ENCODE measurements at places on chromosomes 7 and 10.

DNA sequence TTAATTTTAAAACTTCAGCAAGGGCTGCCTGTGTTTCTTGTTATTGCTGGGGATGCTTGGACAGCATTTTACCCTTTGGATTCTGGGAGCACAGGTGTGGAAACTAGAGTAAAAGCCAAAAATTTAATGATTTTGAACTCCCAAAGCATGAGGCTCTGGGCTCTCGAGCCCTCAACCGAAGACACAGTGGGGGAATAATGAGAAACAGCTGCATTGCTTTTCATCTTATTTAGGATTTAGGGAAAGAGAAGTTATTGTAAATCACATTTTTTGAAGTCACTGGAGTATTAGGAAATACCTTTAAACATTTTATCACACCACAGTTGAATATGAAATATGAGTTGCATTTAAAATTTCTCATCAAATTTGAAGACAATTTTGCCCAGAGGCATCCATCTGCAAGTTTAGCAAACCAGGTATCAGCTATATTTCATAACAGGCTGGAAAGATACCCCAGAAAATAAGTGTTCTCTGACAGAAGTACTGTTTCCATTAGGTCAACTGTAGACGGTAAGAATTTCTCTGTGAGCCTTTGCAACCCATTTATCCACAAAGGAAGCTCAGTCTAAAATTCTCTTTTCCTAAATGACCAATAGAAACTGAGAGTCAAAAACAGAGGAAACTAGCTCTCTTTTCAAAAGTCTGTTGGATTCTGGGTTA, 290.6 kb upstream of the PHYHIPL start:
- no peak for DNase-seq

GRCh38 chr10:93397020-93397419, 85.1 kb downstream of the MYOF start:
- DNase-seq, result no peak

- no peak for DNase-seq
These were observed 109.3 kb upstream of the FZD8 start for GRCh38 chr10:35751347-35751746.

- DNase-seq, result no peak
These were observed 20.3 kb downstream of the ACSM6 start for GRCh38 chr10:95214369-95214768.

GRCh38 chr7:80785276-80785675, 133.6 kb downstream of the SEMA3C start:
- no peak for DNase-seq

- no peak for DNase-seq
These were observed 247.5 kb downstream of the MTERF1 start for GRCh38 chr7:91633013-91633441.

- peak; percentile 7 for DNase-seq
These were observed 161.0 kb downstream of the HGF start for GRCh38 chr7:81608748-81609382.

- no peak for DNase-seq
These were observed 119.5 kb downstream of the APBB1IP start for GRCh38 chr10:26557641-26558014.

DNA sequence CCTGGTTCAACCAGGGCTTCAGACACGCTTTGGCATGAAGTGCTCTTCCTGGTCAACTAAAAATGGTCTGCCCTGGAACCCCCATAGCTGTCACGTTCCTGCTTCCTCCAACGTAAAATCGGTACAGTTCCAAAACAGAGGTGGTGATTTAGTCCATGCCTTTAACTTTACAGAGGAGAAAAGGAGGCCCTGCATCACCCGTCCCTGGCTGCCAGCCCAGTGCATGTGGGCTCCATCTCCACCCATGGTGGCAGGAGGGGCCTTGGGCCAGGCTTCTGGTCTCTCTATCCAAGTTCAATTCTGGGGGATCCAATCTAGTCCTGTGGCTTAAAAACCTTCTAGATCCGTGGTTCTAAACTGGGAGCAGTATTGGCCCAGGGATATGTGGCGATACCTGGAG, 18.7 kb downstream of the ECHDC3 start:
- no peak for DNase-seq

- no peak for DNase-seq
These were observed 91.1 kb upstream of the GNA12 start for GRCh38 chr7:2934984-2935740.

DNA sequence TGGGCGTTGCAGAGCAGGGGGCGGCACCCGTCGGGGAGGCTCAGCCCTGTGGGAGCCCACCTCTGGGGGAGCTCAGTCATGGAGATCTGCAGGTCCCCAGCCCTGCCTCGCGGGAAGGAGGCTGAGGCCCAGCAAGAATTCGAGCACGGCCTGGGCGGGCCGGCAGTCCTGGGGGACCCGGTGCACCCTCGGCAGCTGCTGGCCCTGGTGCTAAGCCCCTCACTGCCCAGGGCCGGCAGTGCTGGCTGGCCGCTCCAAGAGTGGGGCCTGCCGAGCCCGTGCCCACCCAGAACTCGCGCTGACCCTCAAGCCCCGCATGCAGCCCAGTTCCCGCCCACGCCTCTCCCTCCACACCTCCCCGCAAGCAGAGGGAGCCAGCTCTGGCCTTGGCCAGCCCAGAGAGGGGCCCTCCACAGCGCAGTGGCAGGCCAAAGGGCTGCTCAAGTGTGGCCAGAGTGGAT, 76.2 kb downstream of the TMEM26 start:
- DNase-seq, result no peak

DNA sequence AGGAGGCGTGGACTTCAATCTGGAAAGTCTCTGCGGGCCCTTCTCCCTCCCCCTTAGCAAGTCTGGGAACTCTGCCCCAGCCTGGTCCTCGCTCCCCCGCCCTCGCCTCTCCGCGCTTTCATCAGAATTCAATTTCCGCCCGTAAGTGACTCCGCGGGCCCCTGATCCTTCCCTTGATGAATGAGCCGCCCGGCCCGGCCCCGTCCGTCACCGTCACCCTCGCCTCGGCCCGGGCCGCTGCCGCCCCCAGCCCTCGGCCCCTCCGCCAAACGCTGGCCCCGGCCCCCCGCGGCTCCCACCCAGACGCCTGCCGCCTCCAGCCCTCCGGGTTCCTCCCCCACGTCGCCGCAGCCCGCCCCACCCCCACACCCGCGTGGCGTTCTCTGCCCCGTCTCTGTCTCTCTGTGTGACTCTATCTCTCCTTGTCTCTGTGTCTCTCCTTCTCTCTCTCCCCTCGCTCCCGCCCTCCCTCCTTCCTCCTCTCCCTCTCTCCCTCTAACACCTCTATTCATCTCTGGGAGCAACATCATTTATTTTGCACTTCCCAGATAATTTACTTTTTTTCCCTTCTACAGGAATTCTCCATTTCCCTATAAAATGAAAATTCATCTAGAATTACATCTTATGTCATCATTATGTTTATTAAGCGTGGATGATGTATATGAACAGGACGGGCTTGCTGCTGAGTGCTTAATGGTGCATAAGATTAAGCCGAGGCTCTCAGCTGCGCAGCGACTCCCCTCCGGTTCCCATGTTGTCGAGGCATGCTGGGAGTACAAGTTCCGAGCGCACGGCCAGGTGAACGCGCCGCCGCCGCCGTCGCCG, 91.2 kb upstream of the PAX2 start:
- DNase-seq, result no peak

GRCh38 chr7:220151-220841, 27.9 kb downstream of the FAM20C start:
- DNase-seq, result no peak

DNA sequence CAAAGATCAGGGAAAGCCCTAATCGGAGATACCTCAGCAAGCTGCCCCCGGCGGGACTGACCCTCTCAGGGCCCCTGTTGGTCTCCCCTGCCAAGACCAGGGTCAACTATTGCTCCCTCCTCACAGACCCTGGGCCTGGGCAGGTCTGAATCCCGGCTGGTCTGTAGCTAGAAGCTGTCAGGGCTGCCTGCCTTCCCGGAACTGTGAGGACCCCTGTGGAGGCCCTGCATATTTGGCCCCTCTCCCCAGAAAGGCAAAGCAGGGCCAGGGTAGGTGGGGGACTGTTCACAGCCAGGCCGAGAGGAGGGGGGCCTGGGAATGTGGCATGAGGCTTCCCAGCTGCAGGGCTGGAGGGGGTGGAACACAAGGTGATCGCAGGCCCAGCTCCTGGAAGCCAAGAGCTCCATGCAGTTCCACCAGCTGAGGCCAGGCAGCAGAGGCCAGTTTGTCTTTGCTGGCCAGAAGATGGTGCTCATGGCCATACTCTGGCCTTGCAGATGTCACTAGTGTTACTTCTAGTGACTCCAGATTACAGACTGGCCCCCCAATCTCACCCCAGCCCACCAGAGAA, 24.1 kb downstream of the TBATA start:
- DNase-seq, result no peak

- DNase-seq, result no peak
These were observed 62.8 kb downstream of the CLEC2L start for GRCh38 chr7:139586286-139586685.
